ENCODE measurements at places on chromosomes 4 and X. TPM values are rescaled to one million over a fixed set of nuclear protein-coding genes. Genes with fewer than 3 reads are reported as not detected.

GRCh38 chrX:78116766-78117165, 12.7 kb downstream of the PGK1 start:
- no peak for DNase-seq

DNA sequence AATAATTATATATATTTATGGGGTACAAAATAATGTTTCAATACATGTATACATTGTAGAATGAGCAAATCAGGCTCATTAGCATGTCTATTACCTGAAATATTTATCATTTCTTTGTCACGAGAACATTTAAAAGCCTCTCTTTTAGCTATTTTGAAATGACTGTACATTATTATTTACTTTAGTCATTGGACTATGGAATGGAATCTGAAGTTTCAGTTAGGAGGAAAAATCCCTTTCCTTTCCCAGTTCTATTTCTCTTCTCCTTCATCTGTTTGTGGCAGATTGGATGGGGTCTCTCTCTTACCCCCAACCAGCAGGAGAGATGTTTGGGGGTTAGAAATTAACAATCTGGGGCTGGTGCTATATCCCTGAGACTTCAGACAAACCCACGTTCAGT, 292.5 kb upstream of the SFRP2 start:
- DNase-seq: no peak

- peak; percentile 33 for DNase-seq
These were observed 782.2 kb downstream of the ARAP2 start for GRCh38 chr4:35461931-35462659.

DNA sequence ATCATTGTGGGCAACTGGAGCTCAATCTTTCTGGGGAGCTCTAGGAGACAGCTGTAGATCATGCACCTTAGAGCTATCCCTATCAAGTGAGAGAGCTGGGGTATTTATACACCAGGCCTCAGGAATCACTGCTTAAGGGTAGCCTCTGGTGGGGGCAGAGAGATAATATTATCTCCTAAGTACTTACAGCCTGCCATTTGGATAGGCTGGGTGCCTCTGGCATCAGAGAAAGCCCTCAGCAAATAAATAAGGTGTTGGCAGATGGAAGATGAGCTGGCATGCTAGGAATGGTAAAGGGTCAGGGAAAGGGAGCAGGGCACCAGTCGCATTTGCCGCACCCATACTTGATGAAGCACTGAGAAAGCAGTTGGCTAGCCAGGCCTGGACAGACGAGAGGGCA, 75.9 kb downstream of the HCCS start:
- no peak for DNase-seq

DNA sequence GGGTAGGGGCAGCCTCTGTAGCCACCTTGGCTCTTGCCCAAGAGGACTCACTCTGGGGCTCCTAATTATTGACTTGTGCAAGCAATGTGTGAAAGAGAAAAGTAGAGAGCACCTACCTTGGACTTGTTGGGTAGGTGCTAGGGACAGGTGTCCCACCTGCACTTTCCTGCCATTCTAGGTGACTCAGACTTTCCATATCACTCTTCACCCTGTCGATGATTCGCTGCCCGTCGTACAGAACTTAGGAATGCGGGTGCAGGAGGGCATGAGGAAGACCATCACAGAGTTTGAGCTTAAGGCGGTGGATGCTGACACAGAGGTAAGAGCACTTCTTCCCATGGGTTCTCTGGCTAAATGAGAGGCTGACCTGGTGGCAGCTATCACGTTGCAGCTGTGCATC, 87.3 kb upstream of the ANXA3 start:
- DNase-seq: no peak

Gene CFAP299
- total RNA-seq: not detected

Gene CENPVL2
- total RNA-seq: 5.2 TPM

Gene ENOPH1
- 131 TPM for total RNA-seq

Gene NEUROG2
- not detected for total RNA-seq

Gene LRRC66
- 0.24 TPM for total RNA-seq
